ENCODE measurements at places on chromosomes 6 and 20.

DNA sequence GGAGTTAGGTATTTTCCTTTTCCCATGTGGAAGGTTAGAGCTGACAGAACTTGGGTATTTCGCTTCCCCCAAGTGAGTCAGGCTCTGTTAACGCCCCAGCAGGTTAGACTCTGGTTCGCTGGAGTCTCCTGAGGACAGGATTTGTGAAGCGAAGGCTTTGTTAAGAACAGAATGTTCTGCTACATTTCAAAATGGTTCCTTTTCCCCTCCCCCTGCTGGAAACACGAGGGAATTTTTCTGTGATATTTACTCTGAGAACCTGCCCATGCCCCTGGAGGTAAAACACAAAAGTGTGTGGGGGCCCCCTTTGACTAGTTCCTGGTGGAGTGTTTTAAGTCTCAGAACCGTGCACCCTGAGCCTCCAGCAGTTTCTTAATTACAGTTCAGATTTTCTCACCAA is 731.4 kb upstream of the CITED2 start:
- no peak for DNase-seq

GRCh38 chr6:45838451-45838850 is 177.2 kb downstream of the CLIC5 start:
- no peak for DNase-seq

GRCh38 chr20:11270566-11270965 is 596.8 kb upstream of the JAG1 start:
- DNase-seq, result no peak

DNA sequence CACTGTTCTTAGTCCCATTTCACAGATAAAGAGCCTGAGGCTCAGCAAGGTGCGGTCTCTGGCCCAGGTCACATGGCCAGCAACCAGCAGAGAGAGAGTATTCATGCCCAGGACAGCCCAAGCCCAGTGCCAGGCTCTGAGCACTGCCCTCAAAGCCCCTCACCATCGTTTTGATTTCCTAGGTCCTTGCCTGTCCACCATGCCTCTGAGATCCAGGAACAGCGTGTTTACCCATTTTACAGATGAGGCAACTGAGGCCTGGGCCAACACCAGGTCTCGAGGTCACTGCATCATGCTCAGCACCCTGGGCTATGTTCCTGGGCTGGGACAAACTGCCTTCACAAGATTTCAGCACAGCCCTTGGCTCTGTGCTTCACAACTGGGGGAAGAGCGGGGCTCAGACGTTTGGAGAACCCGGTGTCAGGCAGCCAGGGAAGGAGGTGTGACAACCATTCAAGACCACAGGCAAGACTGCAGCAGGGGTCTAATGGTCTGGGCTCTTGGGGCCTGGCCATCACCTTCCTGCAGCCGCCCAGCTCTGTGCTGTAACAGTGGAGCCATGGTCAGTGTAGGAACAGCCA is 1.3 kb upstream of the BPIFA2 start:
- no peak for DNase-seq

- no peak for DNase-seq
Measured at GRCh38 chr20:46791722-46792416, 82.4 kb downstream of the SLC2A10 start.

- no peak for DNase-seq
Measured at GRCh38 chr6:170506446-170506845, 46.7 kb downstream of the PSMB1 start.
